ENCODE measurements at places on chromosomes 11 and 22.

DNA sequence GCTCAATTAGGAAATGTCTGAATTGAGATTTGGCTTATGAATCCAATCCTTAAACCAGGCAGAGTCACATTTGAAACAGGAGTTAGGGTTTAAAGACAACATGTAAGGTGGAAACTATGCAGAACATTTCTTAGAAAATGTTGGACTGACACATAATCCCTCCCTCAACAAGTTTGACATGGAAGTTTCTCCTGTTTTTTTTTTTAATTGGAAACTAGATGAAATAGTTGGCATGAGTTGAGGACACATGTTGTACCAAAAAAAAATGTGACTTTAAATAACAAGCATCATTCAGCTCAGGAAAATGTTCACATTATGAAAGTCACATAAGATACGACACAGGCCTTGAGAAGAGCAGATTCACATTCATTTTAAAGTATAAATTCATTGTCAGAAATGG, 154.9 kb upstream of the DDI1 start:
- no peak for DNase-seq

DNA sequence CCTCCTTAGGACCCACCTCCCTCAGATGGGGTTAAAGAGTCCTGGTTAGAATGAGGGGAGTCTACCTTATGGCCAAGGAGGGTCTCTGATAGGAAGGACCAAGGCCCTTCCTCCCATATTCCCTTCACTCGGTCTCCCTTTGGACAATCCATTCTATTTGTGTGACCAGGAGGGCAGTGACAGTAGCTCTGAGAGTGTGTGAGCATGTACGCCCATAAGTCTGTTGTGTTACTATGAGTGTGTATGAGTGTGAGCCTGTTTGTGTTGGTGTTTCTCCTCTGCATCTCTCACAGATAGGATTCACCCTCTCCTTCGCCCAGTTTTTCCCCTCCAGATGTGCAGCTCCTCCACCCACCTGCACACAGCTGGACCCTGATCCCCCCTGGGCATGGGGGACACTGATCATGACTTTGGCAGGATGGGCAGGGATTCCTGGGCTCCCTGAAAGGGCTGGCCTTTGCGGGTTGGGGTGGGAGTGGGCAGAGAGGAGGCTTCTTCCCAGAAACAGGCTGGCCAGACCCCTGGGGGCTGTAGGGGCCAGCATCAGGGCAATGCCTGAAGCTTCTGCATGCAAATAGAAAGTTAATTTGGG, 14.5 kb downstream of the PHLDB1 start:
- no peak for DNase-seq

DNA sequence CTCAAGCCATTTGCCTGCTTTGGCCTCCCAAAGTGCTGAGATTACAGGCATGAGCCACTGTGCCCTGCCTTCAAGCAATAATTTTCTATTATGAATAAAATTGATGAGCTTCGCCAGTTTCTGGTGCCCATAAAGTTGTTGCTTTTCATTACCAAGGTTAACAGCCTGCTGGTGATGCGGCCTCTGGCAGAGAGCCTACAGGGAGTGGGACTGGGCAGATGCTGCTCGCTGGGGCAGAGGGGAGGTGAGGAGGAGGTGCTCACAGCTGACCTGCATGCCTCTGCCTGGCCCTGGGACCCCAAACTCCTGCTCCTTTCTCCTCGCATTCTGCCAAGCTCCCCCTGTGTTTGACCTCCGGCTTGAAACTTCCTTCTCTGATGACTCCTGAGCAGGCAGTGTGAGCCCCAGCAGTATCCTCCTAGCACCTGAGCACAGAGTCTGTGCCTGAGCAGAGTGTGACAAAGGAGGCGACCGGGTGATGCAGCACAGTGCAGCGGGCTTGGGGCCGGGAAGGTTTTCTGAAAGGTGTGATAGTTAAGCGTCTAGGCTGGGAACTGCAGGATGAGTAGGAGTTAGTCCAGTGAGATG, 56.1 kb upstream of the B3GAT1 start:
- no peak for DNase-seq

DNA sequence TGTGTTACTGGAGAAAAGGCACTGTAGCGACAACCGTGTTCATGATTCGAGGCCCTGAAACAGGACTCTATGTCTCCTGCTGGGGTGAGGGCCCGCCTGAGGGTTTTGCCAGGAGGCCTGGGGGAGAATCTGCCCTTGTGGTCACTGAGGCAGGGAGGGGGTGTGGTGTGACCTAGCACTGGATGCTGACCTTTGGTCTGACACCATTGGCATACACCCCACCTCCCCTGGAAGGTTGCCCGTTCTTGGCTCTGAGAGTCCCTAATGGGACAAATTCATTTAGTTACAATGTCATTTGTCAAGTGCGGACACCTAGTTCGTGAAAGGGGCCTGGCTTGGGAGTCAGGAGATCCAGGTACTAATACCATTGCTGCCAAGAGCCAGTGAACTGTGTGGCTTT, 29.0 kb downstream of the NECTIN1 start:
- DNase-seq, result no peak

DNA sequence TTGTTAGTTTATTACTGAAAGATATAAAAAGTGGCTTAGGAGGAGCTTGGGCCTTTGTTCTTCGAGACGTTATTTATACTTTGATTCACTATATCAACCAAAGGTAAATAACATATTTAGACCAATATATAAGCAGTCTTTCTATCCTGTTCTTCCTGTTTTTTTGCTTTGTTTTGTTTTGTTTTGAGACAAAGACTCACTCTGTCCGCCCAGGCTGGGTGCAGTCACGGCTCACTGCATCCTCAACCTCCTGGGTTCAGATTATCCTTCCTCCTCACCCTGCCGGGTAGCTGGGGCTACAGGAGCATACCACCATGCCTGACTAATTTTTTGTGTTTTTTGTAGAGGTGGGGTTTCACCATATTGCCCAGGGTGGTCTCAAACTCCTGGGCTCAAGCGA, 66.8 kb downstream of the ATM start:
- DNase-seq, result no peak

- DNase-seq, result no peak
Observed at GRCh38 chr22:36965696-36966095, 52.3 kb downstream of the CSF2RB start.

GRCh38 chr22:37893583-37893983, 12.5 kb upstream of the MICALL1 start:
- no peak for DNase-seq

- DNase-seq, result peak; percentile 59
Observed at GRCh38 chr22:46054091-46055073, 77.4 kb upstream of the WNT7B start.

GRCh38 chr11:34318111-34319037, 39.4 kb downstream of the ABTB2 start:
- no peak for DNase-seq

DNA sequence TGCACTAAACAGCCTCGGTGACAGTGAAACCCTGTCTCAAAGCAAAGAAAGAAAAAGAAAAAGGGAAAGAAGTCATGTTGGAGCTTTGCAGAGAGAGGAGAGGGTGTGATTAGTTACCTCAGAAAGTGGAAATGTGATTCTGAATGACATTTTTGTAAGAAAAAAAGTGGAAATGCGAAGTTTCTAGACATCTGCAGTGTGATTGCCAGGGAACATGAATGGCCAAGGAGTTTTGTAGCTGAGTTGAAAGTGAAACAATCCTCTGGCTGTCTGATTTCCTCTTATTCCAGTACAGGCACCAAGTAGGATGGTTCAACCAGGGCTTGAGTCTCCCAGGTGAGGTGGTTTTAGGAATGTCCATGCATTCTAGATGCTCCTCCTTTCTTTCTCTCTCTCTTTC, 17.8 kb upstream of the SYVN1 start:
- DNase-seq, result no peak

- DNase-seq, result no peak
Observed at GRCh38 chr11:21398195-21398594, 728.8 kb downstream of the NELL1 start.

DNA sequence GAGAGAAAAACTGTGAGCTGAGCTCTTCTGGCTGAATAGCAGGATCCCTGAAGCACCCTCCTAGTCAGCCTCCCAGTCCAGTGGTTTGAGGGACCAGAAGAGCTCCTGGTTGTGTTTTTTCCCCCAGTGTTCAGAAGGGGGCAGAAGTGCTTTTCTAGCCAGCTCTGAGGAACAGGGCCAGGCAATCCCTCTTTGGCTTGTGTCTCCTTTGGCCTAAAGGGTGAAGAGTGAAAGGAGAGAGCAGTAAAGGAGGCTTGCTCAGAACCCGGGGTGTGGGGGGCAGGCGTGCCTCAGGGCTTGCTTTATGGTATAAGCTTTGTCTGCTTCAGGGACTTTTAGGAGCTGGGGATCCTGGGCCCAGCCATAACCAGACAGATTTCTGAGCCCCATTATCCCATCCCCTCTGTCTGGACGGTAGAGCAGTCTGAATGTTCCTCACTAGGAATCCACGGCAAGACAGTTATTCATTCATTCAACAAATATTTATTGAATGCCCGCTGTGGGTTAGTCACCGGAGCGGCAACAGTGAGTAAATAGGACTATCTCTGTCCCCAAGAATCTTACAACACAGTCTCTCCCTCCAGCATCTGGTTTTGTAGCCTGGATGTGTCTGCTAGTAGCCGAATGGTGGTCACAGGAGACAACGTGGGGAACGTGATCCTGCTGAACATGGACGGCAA, 14.5 kb downstream of the ACP2 start:
- no peak for DNase-seq

- no peak for DNase-seq
Observed at GRCh38 chr22:39173050-39173706, 20.7 kb upstream of the CBX7 start.

DNA sequence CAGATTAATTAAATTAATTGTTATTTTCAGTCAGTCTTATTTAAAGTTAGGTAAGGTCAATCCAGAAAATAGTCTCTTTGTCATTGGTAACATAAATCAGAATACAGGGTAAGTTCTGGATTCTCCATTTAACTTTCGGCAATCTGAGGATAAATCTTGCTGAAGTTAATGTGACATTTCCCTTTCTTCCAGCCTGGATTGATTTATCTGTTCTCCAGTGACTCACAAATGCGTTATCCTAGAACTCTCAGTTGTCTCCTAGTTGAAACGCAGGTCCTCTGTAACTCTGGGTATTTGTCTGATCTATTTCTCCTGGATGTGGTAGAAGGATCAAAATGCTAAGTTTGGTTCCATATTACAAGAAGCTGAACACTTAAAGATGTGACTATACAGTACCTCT, 21.0 kb downstream of the OR51E1 start:
- DNase-seq, result no peak

GRCh38 chr11:45344028-45344427, 57.9 kb upstream of the SYT13 start:
- DNase-seq, result no peak

DNA sequence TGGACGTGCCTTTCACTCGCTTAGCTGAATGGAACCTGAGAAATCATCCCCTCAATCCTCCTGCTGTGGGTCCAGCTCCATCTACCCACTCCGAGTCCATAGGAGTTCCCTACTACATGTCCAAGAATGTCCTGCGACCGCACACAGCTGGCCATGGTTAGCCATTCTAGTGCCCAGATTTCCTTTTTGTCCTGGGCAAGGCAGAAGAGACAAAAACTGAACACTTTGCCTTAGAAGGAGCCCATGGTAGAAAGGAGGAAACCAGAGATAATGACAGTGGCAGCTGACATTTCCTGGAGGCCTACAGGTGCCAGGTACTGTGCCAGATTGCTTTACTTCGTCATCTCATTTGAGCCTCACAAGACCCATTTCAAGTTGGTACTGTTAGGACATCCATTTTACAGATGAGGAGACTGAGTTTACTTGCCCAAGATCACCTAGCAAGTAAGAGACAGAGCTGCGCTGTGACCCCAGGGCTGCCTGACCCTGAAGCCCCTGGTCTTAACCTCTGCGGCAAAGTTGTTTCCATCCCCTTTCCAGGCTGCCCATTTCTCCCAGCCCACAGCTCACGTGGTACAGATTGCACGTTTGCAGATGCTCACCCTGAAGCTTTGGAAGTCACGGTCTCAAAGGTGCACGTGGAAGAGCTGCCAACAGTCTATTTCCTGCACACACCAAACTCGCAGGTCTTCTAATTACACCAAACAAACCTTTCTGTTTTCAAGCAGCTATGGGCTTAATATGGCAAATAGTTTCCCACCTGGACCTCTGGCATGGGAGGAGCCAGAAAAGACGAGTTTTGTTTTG, 112.7 kb downstream of the ZBTB16 start:
- no peak for DNase-seq

- no peak for DNase-seq
Observed at GRCh38 chr11:99630629-99631028, 609.9 kb downstream of the CNTN5 start.

DNA sequence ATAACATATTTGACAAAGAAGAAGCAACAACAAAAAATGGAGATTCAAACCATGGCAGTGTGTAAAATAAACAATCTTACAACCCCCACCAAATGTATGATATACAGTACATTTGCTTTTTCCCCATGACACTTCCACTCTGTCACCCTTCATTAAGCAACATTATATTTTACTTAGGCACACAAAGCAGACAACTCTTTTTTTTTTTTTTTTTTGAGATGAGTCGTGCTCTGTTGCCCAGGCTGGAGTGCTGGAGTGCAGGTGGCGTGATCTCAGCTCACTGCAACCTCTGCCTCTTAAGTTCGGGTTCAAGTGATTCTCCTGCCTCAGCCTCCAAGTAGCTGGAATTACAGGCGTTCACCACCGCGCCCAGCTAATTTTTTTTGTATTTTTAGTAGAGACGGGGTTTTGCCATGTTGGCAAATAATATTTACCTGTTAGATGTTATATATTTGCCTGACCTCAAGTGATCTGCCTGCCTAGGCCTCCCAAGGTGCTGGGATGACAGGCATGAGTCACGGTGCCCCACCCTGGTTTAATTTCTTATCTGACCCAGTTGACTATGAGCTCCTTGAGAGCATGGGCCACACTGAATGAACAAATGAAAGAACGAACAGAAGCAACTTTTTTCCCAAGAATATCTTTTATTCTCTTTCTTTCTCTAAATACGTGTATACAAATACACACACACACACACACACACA, 5.5 kb upstream of the PCF11 start:
- no peak for DNase-seq

DNA sequence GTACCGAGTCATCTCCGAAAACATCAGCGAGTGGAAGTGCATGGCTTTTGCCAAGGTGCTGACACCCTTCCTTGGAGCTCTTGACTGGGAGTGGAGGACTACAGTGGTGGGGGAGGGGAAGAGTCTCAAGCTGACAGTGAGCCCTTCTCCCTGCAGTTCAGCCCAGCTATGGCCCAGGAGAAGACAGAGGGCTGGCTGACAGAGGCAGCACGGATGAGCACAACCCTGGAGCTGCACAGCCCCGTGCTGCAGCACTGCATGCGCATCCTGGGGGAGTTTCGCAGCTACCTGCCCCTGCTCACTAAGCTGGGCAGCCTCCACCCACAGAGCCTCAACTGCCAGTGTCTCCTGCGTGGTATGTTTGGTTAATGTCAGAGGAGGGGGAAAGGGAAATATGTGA, 41.4 kb downstream of the DNHD1 start:
- DNase-seq, result no peak

DNA sequence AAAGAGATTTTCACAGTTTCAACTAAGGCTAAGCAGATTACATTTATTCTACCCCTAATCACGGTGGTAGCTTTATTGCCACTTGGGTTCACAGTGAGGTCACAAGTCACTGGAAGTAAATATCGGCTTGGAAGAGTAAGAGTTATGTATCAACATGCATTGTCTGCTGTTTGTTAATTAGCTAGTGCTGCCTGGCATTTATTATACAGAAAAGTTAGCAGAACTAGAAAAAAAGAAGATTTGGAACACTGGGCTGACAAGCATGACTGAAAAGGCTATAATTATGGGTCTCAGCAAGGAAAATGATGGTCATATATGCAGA, 13.7 kb upstream of the RAB38 start:
- no peak for DNase-seq

GRCh38 chr11:119518746-119519730, 96.1 kb upstream of the THY1 start:
- DNase-seq, result no peak

Measured in activated naive CD4-positive, alpha-beta T cell (primary cell).